Stimulated activated CD8-positive, alpha-beta memory T cell treated with anti-CD3 and anti-CD28 coated beads, Interleukin-15, amount 100 ng/mL, for 48 hours (primary cell): ENCODE measurements at places on chromosomes 5 and 9.

GRCh38 chr9:121154782-121155181, 46.9 kb downstream of the RAB14 start:
- no peak for DNase-seq

DNA sequence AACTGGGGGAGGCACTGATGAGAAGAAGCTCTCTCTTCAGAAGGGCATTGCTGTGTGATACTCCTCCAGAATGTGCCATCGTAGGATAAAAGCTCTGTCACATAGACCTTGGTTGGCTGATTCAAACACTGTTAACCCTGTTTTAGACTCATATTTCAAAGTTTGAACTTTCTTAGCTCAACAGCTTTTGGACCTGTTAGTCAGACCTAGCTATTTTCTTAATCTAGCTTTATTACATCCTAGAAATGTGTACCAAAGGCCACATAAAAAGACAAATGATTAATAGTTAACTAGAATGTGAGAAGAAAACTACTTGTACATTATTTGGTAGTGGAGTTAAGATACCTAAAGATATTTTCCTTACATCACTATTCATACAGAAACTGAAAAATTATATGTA, 4.3 kb downstream of the RHOBTB3 start:
- no peak for DNase-seq

DNA sequence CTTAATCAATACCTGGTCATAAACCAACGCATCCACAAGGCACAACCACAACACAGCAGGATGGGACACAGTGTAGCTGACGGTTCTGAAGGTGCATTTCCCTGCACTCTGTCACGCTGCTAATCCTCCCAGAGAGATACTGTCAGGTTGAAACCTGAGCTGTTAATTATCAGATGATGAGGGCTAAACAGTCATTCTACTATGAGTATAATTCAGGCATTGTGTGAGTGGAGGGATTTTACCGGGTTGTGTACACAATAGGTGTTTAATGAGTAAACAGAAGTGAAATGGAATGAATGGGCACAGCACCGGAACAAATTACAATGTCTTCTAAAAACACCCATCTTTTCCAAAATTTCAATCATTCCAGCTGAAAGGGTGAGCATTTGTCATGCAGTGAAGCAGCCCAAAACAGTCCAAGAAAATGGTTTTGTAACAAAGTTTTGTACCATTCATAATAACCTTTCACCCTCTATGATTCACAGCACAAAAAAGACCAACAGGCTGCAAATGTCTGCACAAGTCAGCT, 71.5 kb downstream of the ABCA1 start:
- no peak for DNase-seq

DNA sequence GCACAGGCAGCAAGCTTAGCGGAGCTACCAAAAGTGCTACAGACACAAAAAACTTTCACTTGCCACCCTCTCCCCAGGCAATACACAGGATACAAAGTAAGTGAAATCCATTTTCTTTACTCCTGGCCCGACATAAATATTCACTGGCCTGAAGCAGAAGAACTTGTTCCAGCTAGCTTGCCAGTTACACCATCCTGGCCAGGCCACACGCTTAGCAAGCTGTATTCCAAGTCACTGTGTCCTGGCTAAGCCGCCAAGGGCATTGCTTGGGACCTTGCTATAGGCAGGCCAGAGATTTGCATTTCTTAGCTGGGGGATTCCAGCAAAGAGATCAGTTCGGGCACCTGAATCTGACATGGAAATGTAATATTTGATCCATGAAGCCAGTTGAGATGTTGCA, 71.0 kb upstream of the SLC1A3 start:
- DNase-seq = no peak

GRCh38 chr5:148393390-148393741, 9.6 kb downstream of the FBXO38 start:
- no peak for DNase-seq

DNA sequence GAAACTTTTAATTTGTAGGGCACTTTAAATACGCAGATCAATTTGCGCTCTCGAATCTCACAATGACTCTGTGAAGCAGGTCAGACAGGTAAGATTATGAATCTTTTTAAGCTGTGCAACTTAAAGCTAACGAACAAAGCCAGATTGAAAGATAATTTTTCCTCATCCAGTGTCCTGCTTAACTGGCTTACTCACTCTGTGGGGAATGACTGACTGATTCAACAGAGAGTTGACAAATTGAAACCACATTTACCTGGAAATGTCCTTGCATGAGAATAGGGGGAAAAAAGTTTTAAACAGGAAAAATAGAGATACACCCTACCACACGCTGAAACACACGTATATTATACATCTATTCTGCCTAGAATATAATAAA, 187.9 kb downstream of the MAN2A1 start:
- DNase-seq = no peak

DNA sequence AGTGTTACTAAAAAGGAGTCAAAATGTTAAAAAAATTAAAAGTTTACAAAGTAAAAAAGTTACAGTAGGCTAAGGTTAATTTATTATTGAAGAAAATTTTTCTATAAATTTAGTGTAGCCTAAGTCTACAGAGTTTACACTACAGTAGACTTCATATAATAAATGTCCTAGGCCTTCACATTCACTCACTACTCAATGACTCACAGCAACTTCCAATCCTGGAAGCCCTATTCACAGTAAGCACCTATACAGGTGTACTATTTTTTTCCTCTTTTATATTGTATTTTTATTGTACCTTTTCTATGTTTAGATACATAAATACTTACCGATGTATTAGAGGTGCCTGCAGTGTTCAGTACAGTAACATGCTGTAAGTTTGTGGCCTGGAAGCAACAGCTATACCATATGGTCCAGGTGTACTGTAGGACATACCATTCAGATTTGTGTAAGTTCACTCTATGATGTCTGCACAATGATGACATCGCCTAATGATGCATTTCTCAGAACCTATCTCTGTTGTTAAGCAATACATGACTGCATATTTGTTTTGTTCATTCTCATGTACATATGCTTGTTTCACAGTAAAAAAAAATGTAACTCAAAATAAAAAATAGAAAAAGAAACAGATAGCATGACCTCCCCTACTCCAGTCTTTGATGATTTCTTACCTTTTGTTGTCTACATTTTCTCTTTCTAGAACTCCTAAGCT, 64.7 kb downstream of the NR3C1 start:
- no peak for DNase-seq

DNA sequence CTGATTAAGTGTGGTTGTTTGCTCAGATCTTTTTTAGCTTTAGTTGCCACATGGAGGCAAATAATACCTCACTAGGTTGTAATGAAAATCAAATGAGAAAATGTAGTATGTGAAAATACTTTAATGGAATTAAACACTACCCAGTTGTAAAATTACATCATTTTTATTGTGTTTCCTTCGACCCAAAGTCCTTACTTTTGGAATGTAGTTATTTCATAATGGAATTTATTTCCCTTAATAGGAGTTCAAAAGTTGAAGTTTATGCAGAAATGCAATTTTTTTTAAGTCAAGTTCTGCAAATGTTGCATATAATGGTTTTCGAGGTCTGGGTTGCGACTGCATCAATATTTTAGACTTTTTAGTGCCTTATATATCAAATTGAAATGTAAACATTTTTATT, 31.0 kb downstream of the TNPO1 start:
- no peak for DNase-seq

DNA sequence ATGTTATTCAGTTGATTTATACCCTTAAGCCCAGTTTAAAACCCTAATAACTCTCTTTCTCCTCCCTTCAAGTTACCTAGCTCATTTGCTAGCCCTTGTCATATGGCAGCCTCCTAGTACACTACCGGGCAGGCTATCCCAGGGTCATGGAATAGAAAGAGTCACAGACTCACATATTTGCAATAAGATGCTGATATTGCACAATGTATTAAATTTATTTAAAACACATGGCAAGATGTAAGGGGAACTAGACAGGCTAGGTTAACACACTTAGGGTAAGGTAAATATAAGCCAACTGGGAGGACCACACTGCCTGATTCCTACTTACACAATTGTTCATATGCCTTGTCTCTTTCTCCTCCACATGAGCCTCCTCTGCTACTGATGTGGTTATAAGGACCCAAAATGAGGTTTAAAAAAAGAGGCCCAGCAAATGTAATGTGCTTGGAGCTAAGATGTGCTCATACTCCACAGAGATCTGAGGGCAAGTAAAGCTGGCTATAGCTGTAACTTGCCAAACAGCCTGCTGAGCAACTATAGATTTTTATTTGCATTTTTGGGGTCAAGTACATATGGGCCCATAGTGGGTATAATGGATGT, 130.0 kb downstream of the ENC1 start:
- no peak for DNase-seq

- no peak for DNase-seq
These were observed 80.9 kb downstream of the YIPF5 start for GRCh38 chr5:144089401-144090021.

GRCh38 chr5:156920042-156920860, 42.8 kb downstream of the TIMD4 start:
- DNase-seq = peak; percentile 76

DNA sequence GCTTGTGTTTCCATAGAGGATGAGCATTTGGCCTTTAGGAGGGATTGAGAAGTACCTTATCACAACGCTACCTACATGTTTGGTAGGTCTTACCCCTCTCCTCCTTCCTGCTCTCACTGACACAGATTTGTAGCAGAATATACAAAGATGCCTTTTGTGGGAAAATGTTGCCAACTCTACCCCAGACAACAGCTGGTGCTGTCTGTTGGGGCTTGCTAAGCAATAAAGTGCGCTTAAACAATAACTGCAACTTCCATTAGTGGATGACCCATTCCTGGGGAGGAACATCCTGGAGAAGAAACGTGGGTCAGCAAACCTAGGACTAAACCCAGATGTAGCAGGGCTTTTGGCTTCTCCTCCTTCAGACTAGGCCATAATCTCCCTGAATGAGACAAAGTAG, 174.3 kb downstream of the EFNA5 start:
- DNase-seq = no peak

DNA sequence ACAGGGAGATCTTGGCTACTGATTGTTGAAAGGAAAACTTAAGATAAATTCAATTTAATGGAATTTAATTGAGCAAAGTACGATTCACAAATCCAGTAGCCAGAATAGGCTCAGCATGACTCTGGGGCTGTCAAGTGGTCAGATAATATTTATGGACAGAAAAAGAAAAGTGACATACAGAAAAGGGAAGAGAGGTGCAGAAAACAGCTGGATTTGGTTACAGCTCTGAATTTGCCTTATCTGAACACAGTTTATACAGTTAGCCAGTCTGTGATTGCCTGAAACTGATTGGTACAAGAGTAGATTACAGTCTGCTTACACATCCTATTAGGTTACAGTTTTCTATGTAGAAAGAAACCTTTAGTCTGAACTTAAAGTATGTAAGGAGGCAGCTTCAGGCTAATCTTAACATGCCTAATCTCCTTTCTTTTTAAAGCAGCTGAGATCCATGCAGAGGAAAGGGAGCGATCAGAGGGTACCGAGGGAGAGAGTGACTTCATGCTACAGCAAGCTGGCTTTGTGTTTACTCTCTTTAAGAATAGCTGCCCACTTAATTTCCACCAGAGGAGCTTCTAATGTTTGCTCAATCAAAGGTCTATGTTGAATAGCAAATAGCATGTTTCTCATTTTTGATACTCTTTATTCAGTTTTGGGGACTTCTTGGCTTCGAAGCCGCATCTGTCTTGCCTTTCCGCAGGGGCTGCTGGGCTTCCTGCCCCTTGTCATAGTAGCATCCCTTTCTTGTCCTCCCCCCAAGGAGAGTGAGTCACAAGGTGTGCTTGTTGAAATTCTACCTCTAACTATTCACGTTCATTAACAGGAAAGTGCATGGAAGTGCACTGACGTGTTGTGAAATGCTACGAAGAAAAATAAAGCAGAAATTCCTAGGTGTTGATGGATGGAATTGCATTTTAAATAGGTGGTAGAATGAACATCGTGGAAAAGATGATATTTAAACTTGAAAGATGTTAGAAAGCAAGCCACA, 761.2 kb downstream of the TAF11L14 start:
- no peak for DNase-seq

GRCh38 chr9:76390656-76391055, 3.6 kb downstream of the RFK start:
- DNase-seq = no peak

- no peak for DNase-seq
These were observed 35.7 kb downstream of the RXRA start for GRCh38 chr9:134361843-134362414.

DNA sequence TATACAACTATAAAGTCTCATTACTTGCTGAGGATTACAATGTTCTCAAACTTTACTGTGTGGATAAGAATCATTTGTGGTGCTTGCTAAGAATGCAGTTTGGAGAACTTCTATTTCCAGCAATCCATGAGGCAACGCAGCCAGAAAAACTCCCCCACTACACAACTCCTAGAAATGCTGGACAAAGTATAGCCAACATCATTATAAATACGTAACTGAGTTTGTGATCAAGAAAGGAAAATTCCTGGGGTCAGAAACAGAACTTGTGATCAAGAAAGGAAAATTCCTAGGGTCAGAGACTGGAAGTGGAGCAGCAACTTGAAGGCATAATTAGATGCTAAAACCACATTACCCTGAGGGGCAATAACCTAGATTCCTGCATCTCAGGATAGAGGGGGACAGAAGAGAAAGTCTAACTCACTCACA, 81.1 kb downstream of the MAT2B start:
- no peak for DNase-seq

DNA sequence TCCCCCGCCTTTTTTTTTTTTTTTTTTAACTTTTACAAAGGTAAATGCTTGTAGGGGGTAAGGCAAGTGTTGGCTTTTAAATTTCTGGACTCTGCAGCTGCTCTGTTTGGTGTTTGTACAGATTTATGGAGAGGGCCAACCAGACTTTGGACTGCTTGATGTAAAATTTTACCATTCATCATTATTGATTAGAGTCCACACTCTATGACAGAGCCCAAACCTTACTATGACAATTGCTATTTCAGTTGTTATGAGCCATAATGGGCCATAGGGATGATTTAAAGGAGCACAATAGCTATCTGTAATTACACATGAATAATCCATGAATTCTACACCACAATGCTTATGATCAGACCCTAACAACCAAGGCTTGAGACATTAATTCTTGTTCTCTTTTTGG, 867.2 kb downstream of the NR2F1-AS1 start:
- DNase-seq = no peak

DNA sequence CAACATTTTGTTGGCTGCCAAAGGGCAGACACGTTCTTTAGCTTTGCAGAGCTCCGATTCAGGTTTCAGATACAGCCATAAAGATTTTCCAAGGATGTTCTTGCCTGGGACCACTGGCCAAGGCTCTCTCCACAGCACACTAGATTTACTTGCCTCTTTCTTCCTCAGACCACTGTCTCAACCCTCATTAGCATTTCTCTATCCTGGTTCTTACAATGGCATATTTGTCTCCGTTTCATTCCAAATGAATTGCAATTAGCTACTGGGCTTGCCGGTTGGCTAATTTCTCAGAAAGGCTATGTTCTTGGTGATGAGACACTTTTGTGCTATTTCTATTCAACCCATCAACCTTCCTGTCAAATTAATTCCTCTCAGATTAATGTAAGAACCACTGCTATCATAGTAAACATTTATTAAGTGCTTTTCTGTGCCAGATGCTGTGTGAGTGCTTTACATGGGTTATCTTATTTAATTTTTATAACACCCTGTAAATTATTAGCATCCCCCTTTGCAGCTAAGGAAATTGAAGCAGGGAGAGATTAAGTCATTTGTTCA, 118.4 kb upstream of the NR3C1 start:
- DNase-seq = no peak
